ENCODE measurements at places on chromosomes 6 and 20.

- no peak for DNase-seq
Measured at GRCh38 chr20:47189060-47189459, 167.4 kb downstream of the ZMYND8 start.

- DNase-seq, result no peak
Measured at GRCh38 chr6:53216301-53216700, 67.7 kb upstream of the GCM1 start.

DNA sequence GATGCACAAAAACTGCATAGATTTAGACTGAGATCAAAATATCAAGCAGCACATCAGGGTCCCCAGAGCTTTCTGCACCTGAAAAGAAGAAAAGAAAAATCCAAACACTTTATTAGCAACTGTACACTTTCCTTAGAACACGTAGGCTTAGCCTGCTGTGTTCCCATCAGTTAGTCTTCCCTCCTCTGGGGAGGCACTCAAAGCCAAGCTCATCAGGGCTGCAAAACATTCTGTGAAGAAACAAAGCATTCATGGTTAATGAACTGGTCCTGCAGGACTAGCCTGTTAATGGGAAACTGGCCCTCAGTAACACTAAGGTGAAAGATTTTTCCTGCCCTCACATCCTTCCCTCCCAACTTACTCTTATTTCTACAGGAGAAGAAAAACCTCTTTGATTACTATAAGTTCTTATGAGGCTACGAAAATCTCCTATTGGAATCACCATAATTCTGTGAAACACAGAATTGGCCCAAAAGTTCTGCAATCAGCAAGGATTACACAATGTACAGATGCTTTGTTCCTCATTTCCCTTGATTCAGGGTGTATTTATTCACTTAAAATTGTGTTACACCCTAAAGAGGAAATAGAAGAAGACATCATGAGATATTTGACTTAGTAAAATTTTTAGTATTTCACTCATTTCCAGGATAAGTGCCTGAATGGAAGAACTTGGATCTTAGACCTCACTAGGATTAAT lies 901.0 kb upstream of the MAP3K7 start:
- no peak for DNase-seq

DNA sequence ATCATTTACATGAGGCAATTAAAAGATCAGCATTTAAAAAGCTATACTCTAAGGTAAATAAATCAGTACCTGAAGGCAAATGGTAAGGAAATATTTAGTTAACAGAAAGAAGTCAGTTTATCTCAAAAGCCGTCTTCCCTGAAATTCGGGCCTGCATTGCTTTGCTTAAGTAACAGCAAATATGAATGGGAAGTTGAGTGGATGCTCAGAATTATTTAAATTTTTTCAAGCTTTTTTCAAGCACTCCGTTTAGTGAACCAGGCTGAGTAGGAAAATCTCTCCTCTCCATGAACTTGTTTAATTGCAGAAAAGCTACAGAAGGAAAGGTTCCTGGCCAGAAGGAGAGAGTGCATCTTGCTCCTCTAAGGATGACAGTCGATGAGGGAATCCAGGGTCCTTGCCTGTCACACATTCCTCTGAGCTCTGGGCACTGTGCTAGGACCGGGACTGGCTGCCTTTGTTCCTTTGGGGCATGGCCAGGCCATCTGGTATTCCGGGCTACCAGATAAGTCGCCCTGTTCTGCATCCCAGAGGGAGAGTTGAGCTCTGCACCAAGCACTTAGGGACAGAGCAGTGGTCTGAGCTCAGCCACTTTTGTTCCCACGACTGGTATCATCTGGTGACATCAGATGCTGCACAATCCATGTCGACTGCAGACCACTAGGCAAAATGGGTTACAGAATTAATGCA lies 77.6 kb downstream of the RIN2 start:
- no peak for DNase-seq

GRCh38 chr20:50813801-50814200 lies 18.9 kb downstream of the BCAS4 start:
- no peak for DNase-seq
